ENCODE measurements at places on chromosomes 2 and 18.

DNA sequence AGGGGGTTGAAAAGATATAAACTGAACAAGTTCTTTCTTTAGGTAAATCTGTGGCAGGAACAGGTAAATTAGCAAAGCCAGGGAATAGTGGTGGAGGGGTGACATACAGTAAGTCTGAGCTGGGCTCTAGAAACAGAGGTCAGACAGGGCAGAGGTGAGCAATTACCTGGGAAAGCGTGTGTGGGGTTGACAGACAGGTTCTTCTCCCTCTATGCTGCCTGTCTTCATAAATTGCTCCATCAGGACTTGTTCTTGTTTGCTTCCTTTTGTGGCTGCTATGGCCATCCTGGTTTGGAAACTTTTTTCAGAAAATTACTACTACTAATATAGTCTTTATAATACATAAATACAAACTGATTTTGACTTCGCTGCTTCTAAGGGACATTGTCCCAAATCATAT, 3.4 kb upstream of the ANKRD12 start:
- DNase-seq, result no peak

- DNase-seq, result no peak
Observed at GRCh38 chr2:105076121-105076520, 38.3 kb downstream of the MRPS9 start.

GRCh38 chr2:121147766-121148165, 137.2 kb downstream of the TFCP2L1 start:
- no peak for DNase-seq

DNA sequence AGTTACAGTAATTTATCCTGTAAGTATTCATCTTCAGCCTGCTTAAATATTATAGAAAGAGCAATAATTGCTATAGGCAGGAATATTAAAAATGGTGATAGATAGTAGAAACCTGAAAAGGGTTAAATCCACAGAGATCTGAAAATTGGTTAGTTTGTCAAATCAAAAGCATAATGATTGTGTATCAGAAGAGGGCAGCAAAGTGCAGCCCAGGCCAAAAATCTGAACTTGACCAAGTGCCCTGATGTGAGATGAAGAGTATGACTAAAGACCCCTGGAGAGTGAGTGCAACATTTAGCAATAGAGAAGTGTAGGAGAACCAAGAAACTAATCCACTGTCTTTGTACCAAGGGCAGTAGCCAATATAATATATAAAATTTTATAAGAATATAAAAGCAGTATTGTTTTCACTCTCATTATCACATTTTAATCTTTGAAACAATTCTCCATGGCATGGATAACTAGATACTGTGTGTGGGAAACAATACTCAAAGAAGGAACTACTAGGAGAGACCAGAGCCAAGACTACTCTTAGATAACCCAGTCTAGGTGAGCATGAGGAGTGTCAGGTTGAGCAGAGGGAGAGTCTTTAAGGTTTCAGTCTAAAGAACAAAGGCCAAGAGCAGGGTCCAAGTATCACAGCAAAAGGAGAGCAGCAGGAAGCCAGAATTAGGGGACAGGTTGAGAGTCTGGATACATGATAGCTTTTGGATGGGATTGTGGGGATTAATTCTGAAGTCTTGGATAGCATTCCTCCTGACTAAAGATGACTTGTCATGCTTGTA, 148.7 kb downstream of the CALCRL start:
- no peak for DNase-seq

DNA sequence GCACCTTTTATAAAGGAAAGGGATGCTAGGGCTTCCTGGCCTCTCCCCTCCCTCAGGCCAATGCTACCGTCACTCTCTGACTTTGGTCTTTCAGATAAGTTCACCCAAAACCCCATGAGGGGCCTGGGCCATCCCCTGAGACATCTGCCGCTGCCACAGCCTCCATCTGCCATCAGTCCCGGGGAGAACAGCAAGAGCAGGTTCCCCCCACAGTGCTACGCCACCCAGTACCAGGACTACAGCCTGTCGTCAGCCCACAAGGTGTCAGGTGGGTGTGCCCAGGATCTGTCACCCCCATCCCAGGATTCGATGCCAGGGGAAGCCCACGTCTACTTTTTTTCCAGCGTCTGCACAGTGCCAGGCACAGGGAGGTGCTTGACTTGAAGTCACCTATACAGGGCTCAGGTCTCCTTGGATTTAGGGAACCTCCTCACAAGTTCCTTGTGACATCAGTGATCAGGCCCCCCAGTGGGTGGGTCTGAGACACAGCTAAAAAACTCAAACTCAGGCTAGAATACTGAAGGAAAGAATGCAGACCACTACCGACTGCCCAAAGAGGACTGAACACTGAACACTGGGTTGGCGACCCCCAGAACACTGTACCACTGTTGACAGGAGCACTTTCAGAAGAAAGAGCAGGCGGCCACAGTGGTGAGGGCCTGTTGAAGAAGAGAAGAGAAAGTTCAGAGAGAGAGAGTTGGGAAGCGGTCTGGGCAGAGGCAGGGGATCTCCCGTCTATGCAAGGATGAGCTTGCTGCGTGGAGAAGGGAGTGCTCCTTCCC, 85.3 kb downstream of the EPAS1 start:
- DNase-seq, result no peak

GRCh38 chr2:227793148-227793712, 20.4 kb upstream of the CCL20 start:
- no peak for DNase-seq
